NCI-H1417 (cell line): ENCODE measurements at places on chromosomes 11 and 22.

GRCh38 chr11:31824332-31824878 lies 13.3 kb upstream of the PAX6 start:
- no peak for DNase-seq

DNA sequence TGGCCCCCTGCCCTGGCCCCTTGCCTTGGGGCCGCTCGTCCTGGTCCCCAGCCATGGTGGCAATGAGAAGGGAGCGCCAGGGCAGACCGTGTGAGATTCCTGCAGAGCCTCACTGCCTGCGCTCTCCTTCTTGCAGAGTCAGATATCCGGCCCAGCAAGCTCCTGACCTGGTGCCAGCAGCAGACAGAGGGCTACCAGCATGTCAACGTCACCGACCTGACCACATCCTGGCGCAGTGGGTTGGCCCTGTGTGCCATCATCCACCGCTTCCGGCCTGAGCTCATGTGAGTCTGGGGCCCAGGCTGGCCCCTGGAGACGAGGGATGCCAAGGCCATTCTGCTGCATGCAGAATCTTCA lies 114.1 kb downstream of the MICAL2 start:
- no peak for DNase-seq

- DNase-seq: no peak
Observed at GRCh38 chr22:23579870-23580575, at the start of gene IGLL1. Gene IGLL1 (minus strand): TSS chr22:23580290. CDS start chr22:23580190, 100 bp downstream.

DNA sequence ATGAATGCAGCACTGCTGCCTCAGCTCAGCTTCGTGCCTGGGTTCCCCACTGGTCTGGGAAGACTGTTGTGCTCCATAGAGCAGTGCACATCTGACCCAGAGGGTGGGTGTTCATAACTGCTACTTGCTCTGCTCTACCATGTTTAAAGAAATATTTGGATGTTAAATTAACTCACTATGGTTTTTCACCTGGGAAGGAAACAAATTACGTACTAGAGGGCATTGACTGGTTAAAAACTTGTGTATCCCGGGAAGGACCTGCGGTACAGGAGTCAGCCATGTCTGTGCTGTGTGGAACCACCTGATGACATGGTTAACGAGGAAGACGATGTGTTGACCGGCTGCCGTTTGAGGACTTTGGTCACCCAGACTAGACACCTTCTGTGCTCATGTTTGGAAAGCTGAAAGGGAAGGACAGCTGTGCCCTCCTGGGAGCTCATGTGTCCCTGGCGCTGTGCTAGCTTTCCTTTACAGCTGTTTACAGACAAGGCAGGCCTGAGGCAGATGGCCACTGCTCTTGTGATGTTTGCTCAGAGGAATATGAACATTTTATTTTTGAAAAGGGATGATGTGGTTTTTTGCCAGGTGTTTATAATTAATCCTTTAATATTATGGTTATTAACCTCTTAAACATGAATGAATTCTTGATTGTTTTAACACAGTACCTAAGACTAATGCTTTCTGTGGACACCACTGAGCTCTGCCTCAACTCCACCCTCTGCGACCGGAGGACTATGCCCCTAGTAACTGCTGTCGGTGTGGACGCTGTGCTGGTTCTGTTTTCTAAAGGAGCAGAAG lies 14.3 kb upstream of the AIFM3 start:
- peak; percentile 14 for DNase-seq

DNA sequence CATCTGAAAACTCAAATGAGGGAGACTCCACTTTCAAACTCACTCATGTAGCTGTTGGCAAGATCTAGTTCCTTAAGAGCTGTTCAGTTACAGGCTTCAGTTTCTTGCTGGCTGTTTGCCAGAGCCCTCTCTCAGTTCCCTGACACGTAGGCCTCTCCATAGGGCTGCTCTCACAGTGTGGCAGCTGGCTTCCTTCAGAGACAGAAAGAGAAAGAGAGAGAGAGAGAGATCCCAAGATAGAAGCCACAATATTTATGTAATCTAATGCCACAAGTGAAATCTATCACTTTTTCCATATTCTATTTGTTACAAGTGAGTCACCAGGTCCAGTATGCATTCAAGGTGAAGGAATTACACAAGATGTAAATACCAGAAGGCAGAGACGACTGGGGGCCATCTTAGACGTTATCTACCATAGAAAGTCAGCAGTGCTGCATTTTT lies 168.8 kb downstream of the RCN1 start:
- peak; percentile 16 for DNase-seq
